NCI-H748 treated with DMSO at 0.1 percent for 48 hours (cell line): ENCODE measurements at places on chromosomes 6 and 20.
A peak's percentile ranks its signal among the peaks of the same experiment; 100 is the strongest.

DNA sequence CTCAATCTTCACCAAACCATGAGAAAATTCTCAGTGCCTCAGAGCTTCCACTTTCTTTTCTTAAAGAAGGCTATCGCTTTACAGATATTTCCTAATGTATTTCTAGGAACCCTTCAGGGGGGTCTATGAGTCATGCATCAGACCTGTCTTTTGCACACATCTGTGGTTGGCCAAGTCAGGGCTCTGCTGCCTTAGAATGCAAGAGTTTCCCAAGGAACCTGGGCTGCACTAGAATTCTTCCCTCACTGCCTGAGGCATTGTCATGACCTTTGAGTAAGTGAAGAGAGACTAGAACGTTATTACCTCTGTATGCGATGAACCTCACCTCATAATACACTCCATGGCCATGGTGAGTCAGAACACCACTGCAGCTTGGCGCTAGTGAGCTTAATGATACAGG, 365.0 kb upstream of the ID4 start:
- no peak for DNase-seq

DNA sequence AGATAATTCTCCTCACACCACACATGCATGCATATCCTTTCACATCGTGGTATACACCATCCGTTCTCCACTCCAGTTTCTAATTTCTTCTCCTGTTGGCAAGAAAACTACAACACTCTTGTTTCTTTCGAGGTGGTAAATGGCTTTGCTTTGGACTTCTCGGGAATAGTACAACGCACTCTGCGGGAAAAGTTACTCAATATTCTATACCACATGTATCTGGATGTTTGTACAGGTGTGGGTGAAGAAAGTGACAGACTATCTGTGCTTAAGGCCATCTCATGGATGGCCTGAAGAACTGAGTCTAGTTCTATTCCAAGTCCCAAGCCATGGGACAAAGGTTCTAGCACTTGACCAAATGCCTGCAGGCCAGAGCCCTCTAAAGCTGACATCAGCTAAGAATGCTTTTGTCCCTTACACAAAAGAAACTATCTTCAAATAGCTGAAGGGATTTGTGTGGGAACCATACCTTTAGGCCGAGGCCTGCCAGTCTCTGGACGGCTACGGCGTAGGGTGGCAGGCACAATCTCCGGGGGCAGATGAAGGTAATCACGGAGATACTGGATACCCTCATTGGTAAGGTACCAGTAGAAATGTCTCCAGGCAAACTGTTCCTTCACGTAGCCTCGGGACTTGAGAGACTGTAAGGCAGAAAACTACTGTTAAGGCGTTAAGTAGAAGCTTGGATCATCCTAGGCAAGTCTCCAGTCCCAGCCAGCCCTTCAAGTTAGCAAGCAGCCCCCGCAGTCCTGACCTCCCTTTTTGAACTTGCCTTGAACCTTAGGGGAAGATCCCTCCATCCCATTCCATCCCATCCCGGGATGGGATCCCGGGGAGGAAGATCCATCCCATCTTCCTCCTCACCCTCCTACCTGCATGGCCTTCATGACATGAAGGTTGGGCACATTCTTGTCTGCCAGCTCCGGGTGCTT, 1.4 kb downstream of the RPS10 start:
- DNase-seq: no peak

DNA sequence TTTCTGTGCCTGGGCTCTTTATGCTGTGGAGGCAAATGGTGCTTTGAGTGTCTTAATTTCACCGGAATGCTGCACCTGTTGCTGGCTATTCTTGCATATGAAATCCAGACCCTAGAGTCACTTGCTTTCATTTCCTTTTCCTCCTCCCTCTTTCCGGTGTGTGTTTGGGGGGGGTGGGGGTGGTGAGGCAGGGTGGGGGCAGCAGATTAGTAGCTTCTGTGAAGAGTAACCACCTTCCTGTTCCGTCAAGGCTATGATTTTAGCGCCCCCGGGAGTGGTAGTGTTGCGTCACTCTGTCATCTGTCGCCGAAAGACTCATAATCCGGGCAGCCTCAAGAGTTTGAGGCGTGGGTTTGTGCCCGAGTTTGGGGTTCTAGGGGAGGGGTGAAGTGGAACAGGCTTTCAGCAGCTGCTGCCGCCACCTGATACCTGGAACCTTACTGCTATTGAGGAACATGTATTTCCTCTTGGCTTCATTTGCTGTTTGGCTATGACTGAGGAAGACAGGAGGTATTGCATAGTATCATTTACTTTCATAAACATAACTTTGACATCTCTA, 49.1 kb downstream of the UTRN start:
- no peak for DNase-seq

GRCh38 chr20:43833511-43834395, 80.9 kb upstream of the TOX2 start:
- DNase-seq: no peak

- DNase-seq: no peak
Observed at GRCh38 chr20:52785679-52786078, 186.5 kb upstream of the TSHZ2 start.

GRCh38 chr20:4569092-4569491, 152.6 kb upstream of the PRND start:
- no peak for DNase-seq

DNA sequence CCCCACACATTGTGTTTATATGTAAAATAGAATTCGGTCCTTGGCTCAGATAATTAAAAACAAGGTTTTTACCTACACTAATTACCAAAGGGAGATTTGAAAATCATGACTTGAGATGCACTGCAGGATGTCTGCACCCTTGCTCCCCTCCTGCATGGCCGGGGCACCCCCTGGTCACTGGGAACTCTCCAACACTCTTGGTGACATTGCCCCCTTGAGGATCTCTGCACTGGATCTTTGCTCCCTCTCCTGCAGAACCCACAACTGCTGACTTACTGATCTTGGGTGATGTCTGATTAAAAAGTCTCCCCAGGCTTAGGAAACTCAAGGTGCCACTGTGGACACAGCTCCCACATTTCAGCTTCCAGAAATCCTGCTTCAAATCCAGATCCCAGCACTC, 17.1 kb upstream of the CSNK2A1 start:
- DNase-seq: no peak

- DNase-seq: no peak
Observed at GRCh38 chr6:144190080-144190479, 39.8 kb downstream of the STX11 start.

DNA sequence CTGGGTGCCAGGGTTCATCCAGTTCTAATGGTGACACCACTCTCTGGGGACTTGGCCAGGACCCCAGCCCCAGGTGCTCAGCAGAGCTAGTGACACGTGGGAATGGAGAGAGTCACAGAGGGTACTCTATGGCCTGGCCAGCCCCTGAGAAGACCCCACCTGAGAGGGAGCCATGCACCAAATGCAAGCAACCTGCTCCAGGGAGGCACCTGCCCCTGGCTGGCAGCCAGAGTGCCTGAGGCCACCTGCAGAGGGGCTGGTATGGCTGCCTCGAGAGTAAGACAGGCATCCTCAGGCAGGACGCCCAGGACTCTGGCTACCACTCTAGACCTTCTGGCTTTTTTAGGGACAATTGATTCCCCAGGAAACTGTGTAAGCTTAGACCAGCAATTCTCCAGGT, 38.6 kb upstream of the CST7 start:
- no peak for DNase-seq

DNA sequence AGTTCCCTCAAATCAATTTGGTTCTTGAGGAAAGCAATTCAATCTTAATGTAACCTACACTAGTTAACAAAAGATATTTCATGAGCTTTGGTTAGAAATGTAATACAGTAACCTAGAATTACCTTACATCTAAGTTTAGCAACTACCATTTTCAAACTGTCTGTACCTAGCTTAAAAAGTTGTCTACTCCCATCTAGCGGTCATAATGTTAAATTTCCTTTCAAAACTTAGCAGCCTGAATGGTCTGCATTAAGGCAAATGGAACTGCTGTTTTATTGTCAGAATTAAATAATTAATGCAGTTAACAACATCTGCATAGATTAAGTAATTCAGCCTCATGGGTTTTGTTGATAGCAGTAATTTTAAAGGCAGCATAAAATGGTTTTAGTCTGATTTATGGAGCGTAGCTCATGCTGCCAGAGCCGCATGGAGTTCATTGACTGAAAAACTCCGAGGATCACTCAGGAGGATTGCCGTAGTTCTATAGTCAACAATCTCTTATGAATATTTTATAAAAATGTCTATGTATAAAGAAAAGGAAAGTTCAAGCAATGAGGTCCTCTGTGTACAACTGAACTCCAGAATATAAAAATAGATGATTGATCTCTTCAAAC, 485.4 kb upstream of the MANEA start:
- DNase-seq: peak; percentile 81

- no peak for DNase-seq
Observed at GRCh38 chr20:9490631-9491030, 23.8 kb upstream of the LAMP5 start.

DNA sequence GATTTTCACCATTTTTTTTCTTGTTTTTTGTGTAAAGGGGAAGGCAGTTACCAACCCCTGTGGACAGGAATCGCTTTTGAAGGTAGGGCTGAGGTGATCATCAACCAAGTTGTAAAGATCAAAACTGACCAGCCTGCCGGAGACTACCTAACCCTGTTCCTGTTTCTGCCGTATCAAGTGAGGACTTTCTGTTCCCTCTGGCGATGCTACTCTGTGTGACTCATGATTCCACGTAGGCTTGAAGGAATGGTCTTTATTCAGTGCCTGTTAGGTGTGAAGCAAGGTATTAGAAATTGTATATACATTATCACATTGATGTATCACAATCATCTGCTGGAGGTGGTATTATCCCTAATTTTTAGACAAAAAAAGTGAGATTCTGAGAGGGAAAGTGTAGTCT, 161.3 kb downstream of the SOX4 start:
- no peak for DNase-seq

DNA sequence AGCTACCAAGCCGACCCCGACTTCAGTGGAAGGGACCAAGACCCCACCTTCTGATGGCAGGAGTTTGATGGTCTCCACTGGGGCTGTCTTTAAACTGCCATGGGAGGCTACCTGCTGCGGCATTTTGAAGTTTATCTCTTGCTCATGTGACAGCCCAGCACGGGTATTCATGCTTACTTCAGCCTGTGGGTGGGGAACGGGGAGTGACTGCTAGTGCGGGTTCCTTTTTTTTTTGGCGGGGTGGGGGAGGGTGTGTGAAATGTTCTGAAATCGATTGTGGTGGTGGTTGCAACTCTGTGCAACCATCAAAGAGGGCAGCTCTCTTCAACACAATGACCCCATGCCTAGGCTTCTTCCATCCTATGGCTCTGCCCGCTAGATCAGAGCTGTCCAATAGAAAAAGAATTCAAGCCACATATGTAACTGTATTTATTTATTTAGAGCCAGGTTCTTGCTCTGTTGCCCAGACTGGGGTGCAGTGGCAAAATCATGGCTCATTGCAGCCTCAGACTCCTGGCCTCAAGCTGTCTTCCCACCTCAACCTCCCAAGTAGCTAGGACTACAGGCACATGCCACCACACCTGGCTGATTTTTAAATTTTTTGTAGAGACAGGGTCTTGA, 53.7 kb downstream of the PPP1R16B start:
- DNase-seq: no peak

GRCh38 chr6:6620766-6621425, 32.4 kb downstream of the LY86 start:
- DNase-seq: no peak

DNA sequence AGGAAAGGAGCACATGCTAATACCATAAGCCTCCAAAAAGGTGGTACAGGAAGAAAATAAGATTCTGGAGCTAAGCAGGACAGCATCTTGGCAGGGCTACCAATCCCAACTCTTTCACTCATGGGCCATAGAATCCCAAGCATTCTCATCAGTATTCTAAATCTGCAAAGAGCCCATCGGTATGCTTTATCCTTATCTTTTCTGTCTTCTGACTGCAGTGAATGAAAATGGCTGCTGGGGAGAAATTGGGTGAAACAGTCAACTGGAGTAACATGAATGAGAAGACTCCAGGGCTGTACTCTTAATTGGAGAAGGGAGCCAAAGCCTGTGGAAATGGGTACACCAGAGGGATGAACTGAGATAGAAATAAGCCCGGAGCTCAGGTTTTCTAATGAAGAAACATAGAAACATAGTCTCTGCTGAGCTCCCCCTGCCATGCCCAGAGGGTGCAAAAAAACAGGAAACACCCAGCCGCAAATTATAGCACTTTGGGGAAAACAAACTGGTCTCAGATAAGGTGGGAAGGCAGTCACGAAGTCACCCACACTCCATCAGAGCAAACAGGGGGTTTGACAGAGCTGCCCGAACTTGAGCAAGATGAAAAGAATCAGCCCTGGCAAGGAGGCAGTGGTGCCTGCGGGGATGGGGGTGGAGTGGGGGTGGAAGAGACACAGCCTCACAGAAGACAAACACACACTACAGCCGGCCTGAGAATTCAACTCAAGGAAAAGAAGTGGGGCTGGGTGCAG, 35.4 kb upstream of the E2F3 start:
- DNase-seq: no peak

DNA sequence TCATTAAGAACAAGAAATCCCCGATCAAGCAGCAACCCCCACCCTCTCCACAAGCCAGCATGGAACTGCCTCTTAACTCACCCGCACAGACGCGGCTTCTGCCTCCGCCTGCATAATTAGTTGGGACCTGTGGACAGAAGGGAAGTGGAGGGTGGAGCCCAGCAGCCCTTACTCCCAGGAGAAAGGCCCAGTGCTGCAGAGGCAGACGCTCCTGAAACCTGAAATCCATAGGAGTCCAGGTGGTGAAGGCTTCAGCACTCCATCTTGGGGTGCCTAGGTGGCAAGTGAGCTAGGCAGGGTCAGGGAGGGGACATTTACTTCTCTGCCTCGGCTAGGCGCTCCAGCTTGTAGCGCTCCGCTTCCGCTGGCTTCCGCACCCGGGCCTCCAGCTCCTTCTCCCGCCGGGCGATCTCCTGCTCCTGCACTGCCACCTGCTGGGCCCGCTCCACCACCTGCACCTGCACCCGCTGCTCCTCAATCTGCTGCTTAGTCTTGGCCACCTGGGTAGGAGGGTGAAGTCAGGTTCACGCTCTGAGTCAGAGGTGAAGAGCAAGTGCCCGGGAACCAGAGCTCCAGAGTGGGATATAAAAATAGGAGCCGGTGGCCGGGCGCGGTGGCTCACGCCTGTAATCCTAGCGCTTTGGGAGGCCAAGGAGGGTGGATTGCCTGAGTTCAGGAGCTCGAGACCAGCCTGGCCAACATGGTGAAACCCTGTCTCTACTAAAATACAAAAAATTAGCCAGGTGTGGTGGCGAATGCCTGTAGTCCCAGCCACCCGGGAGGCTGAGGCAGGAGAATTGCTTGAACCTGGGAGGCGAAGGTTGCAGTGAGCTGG, 10.7 kb downstream of the TUBB start:
- DNase-seq: peak; percentile 32

DNA sequence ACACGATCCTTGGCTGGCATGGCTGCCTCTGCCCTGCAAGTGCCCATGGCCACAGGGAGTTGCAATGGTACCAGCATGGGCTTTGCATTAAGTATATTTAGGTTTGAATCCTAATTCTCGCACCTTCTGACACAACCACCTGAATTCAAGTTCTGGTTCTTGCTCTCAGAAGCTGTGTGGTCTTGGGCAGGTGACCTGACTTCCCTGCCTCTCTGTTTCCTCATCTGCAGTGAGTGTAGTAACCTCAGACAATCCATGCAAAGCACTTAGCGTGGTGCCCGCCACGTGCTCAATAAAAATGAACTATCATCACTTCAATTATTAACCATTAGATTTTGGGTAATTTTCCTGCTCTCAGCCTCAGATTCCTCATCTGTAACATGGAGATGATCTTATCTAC, 378.8 kb upstream of the ARID1B start:
- DNase-seq: no peak
